ENCODE measurements at places on chromosomes 6 and 20.

GRCh38 chr6:158572653-158573541 lies 13.0 kb downstream of the TMEM181 start:
- DNase-seq = no peak

- no peak for DNase-seq
Observed at GRCh38 chr20:32252189-32252588, 25.3 kb upstream of the KIF3B start.

DNA sequence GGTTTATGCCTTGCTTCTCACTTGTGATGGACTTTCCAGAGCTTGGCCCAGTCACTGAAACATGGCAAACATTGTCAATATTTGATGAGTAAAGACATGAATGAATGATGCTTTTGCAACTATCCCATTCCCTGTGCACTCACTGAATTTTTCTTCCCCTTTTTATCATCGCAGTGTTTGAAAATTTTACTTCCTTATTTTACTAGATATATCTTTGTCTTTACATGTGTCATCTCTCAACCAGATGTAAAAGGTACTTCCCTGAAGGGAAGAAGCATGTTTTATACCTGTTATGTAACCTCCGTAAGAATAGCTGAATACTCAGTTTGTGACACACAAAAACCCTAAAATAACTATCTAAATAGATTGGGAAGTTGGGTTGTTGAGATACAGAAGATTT lies 544.7 kb upstream of the FLRT3 start:
- DNase-seq = no peak

DNA sequence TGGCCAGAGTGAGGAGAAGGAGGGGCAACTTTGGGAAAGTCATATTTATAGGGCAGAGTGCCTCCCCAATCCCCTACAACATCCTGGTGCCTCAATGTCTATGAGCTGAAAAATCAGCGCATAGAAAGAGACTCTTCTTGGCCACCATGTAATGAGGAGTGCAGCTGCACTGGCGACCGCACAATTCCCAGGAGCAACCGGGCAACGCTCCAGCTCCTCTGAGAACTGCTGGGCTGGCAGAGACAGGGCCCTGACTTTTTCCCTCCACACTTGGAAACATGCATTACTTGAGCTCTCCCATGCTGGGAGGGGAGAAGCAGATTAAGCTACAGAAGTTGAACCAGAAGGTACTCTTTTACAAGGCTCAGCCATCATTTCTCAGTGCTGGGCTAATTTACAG lies 31.4 kb upstream of the MARCKS start:
- no peak for DNase-seq

DNA sequence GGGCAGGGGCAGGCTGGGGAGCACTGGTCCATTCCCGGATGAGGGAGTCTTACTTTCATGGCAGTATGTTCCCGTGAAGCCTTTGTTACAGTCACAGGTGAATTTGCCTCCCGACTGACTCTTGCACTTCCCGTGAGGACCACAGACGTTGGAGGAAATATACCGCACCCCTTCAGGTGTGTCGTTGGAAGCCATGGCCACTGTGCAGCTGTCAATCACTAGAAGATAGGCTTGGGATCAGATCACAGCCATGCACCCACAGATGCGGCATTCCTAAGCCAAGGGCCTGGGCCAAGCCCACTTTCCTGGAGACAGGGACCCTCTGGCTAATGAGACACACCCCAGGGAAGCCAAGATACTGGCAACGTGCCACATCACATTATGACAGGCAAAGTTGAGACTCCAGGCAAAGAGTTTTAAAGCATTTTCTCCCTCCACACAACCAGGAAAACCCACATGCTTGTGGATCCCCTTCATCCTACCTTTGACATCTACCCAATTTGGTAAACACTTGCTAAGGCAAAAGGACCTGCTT lies 26.8 kb downstream of the JAG1 start:
- DNase-seq = no peak

DNA sequence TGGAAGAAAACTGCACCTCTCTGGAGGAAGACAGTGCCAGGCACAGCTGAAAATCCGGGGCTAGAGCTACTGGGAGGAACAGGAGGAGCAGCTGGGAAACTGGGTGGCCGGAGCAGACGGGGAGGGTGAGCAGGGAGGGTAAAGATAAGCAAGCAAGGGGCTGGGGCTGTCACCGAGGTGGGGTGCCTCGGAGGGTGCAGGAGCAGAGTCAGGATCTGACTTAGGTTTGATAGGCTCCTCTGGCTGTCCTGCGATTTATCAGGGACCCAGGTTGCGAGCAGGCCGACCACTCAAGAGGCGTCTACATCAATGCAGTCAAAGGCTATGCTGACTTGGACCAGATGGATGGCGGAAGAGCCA lies 12.3 kb downstream of the TSHZ2 start:
- DNase-seq = no peak

GRCh38 chr6:158040051-158040803 lies 58.6 kb downstream of the SYNJ2 start:
- DNase-seq = no peak

GRCh38 chr6:127092466-127092865 lies 26.0 kb upstream of the RSPO3 start:
- DNase-seq = no peak

DNA sequence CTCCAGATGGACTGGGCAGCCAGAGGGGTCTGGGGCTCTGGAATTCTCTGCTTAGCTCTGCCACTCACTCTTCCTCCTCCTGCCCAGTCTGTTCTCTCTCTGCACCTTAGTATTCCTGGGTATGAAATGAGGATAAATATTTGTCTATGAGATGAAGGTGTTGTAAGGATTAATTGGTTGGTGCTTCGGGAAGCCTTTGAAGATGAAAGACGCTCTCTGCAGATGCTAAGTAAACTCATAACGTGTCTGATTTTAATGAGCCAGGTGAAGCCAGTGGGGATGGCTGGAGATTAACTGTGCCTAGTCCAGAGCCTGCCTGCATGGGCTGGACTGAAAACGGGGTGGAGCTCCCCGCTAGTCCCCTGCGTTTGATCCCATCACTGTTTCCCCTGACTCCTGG lies 23.1 kb upstream of the TCP11 start:
- DNase-seq = no peak

GRCh38 chr20:14889496-14890255 lies 552.3 kb upstream of the FLRT3 start:
- DNase-seq = no peak

GRCh38 chr6:13282393-13283069 lies 45.8 kb downstream of the TBC1D7 start:
- DNase-seq = no peak

GRCh38 chr6:3124667-3125066 lies 6.2 kb downstream of the BPHL start:
- no peak for DNase-seq

GRCh38 chr6:7136859-7137334 lies 29.1 kb downstream of the RREB1 start:
- no peak for DNase-seq

- no peak for DNase-seq
Observed at GRCh38 chr20:62743777-62744317, 35.2 kb downstream of the NTSR1 start.

DNA sequence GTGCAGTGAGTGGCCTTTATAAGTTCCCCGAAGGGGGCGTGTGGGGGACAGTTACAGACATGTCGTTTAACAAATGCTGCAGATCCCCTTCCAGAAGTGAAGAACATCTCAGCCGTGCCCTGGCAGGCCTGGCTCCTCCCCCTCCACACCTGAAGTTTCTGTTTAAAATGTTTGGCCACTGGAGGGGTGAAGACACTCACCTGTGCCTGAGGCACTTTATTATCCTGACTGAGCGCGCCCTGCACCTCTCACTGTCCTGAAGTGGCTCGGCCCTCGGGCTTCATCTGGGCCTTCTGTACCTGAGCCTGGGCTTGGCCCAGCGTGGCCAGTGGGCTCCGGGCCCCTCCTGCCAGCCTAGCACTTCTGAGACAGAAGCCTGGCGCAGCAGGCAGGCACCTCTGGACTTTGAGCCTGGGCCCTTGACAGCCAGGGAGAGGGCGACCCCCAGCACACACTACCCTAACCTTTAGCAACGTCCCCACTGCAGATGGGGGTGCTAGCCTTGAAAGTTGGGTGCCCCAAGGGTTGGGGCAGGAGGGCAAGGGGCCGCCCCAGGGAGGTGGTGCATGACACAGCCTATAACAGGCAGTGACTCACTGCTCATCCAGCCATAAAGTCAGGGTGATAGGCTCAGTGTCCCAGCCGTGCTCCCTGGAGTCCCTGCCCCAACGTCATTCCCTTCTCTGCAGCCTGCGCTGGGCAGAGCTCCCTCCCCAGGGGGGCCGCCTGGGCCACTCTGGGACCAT lies 13.6 kb upstream of the GATA5 start:
- peak; percentile 56 for DNase-seq

DNA sequence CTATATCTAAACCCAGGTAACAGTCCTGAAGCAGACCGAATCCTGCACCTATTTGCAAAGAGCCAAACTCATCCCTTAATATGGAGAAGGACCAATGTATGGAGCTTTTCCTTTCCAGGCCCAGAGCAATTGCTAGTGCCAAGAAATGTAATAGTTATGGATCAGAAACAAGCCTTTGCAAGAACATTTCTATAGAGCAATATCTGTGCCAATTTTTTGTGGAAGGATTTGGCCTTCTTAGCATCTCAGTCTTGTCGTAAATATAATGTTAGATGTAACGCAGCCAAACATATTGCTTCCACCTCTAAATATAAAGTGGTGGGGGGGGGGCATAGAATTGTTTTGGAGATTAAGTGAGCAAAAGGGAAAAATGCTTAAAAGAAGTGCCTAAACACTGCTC lies 2.7 kb downstream of the KIAA0408 start:
- DNase-seq = no peak

GRCh38 chr6:128569732-128570679 lies 49.6 kb upstream of the PTPRK start:
- DNase-seq = peak; percentile 66

- DNase-seq = no peak
Observed at GRCh38 chr20:63128367-63128766, 87.6 kb downstream of the YTHDF1 start.

DNA sequence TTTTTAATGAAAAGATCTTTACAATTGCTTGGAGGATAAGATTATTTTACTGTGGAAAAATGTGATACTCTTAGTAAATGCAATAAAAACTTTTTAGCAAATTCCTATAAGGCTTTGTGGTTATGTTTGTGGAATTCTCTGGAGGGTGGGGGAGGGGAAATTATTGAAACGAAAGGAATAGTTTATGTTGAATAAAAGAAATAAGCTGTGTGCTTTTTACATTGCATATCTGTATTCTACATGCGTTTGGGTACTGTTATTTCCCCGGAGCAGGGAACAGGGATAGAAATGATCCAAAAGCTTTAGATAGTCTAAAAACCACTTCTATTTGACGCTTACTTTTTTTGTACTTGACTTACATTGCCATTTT lies 143.8 kb downstream of the SLC16A10 start:
- DNase-seq = no peak

DNA sequence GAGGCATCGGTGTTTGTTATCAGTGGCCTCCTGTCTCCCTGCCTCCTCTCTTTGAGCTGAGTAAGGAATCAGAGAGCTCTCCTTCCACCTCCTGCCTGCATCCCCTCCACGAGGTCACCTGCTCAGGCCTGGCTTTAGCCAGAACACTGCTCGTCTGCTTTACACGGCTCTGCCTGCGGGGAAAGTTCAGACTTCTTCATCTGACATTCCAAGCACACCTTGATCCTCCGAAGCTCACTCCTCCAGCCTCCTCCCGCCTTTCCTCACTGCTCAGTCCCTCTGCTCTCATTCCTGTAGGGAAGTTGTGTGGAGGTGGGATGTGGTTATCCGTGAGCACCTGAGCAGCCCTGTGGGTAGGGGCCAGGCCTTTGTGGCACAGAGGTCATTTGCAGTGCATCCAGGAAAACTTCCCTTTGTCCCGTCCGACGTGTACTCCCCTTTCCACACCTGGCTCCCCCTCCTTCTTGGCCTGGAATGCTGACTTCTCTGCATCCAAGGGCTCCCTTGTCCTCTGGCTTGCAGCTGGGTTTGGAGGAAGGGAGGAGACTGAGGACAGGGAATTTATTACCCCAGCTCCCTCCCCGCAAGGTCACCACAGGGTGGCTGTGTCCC lies 12.8 kb upstream of the CCDC167 start:
- peak; percentile 36 for DNase-seq

DNA sequence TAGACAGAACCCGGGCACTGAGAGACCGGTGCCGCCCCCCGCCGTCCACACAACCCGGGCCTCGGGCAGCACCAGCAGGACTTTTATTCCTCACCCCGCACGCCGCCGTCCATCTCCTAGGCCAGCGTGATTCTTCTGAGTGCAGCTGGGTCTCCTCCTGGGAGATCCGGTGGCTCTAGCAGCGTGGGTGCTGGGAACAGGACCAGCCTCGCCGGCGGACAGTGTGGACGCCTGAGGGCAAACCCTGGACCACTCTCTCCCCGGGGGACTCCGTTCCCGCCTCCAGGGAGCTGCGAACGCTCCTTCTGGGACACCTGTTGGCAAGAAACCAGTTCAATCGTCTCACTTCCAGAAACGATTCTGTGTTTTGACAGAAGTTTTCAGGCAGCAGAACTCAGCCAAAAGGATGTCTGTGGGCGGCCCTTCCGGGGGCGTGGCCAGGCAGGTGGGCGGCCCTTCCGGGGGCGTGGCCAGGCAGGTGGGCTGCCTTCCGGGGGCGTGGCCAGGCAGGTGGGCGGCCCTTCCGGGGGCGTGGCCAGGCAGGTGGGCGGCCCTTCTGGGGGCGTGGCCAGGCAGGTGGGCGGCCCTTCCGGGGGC lies 130.7 kb downstream of the DLL1 start:
- DNase-seq = no peak

- no peak for DNase-seq
Observed at GRCh38 chr6:48611332-48611731, 500.3 kb upstream of the PTCHD4 start.

DNA sequence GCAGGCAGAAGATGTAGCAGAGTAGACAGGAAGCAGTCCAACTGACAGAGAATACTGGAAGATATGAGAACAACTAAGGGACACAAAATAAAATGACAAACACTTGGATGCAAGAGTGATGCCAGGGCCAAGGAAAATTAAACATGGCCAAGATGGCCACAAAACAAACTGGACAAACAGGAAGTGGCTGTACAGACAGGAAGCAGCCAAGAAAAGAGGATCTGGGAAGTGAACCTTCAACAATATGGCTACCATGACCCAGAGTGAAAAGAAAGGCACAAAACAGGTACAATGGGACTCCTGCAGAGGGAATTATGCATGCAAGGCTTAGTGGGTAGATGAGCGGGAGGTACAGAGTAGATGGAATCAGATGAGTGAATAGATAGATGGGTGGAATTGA lies 29.1 kb downstream of the HLA-DPB1 start:
- no peak for DNase-seq

DNA sequence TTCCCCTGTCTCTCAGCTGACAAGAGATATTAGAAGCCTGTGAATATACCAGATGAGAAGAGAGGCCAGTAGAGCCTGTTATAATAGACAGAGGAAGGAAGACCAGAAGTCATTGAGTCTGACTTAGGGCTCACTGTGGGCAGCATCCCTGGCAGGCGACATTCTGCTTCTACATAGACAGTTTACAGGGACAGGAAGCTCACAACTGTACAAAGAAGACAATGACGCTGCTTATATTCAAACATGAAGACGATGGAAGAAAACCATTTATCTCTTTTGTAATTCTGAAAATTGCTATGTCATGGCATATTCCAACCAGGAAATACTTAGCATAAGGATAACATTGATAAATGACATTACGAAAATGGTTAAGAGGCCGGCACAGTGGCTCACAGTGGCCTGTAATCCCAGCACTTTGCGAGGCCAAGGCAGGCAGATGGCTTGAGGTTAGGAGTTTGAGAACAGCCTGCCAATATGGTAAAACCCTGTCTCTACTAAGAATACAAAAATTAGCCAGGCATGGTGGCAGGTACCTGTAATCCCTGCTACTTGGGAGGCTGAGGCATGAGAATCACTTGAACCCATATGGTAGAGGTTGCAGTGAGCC lies 170.9 kb downstream of the UBE3D start:
- DNase-seq = no peak

All from T47D (cell line).